ENCODE measurements at places on chromosomes 16 and 17.

DNA sequence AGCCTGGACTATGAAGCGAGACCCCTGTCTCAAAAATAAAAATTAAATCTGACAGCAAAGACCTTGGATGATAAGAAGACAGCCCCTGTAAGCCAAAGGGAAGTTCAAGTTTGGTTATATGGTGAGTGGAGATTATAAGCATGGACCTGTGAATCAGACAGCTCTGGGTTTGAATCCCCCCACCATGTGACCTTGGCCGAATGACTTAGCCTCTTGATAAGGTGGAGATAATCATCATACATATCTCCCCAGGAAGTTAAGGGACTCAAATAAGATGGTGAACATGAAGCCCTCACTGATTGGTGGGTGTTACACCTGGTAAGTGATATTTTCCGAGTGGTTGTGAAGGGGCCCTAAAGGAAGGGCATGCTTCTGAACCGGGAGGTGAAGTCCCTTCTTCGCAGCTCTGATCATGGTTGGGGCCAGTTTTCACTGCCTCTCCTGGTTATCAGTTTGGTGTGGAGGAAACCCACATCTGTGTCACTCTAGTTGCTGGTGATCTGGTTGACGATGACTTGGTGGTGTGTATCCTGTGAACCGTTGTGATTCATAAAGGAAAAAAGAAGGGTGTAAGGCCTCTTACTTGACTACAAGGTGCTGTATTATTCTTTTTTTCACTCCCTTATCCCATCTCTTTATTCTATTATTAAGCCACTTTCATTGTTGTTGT lies 61.7 kb upstream of the CLEC18A start:
- DNase-seq: no peak

DNA sequence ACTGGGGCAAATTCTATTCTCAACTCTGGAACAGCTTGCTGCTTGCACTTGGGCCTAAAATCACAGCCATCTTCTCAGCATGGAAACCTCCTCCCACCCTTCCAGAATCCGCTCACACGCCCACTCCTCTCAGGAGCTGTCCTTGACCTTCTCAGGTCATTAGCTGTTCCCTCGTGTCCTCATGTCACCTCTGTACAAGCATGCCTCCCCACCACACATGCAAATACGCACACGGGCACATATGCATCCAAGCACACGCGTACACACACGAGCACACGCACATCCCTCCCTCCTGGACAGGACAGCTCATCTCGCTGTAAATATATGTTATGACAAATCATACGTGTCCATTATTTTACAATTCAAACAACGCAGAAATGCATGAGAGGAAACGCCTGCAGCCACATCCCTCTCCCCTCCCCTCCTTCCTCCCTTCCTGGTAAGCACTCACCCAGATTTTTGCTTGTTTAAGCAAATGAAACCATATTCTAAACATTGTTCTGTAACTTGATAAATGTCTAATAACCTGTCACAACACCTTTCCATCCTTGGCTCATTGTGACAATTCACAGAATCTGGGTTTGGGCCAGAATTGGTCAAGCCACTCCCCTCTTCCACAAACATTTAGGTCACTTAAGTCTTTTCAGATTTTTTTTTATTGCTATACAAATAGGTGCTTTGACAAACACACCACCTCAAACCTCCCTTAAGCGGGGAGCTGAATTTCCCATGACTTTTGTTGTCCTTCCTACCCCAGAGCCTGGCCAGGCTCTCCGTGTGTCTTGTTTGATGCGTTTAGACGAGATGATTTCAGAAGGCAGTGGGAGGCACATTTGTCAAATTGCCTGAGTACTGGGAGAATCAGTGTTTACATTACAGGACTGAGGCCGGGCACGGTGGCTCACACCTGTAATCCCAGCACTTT lies 41.7 kb downstream of the DNAH17 start:
- DNase-seq: no peak

GRCh38 chr16:69833357-69834282 lies 71.5 kb downstream of the WWP2 start:
- DNase-seq: no peak

GRCh38 chr17:47989159-47989558 lies 18.2 kb downstream of the CDK5RAP3 start:
- DNase-seq: no peak

DNA sequence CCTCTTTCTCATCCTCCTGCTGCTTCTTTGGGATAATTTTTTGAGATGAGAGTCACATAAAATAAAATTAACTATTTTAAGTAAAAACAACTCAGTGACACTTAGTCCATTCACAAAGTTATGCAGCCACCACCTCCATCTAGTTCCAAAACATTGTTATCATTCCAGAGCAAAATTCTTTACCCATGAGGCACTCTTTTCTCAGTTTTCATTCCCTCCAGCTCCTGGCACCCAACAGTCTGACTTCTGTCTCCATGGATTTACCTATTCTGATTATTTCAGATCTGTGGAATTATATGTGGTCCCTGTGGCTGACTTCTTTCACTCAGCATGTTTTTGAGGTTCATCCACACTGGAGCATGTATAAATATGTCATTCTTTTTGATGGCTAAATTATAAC lies 239.9 kb upstream of the DYNLRB2 start:
- no peak for DNase-seq

- no peak for DNase-seq
Observed at GRCh38 chr16:11605891-11606290, 19.2 kb upstream of the LITAF start.

GRCh38 chr17:49925921-49926320 lies 43.1 kb upstream of the DLX4 start:
- DNase-seq: no peak

GRCh38 chr16:5069048-5069447 lies 2.6 kb upstream of the ALG1 start:
- no peak for DNase-seq

DNA sequence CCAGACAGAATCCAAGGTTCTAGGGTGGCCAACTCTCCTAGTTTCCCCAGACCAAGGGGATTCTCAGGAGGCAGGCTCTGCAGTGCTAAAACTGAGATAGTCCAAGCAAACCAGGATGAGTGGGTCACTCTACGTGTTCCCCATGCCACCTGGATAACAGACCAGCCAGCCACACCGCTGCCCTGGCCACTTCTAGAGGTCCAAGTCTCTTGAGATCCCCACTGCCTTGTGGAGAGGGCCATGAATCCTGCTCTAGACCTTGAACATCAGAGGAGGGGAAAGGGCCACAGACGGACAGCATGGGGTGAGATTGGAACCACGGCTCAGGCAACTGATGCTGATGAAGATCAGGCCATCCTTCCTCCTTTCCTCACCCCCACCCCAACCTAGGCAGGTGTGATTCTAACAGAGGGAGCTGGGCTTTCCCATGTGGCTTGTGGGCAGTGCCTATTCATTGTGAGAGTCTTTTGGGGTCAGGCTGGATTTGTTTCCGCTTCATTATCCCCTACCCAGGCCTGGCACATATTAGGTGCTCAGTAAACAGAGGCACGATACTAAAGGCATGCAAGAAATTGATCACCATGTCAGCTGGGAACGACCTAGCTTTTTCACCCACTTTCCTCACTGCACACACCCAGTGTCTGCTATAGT lies 16.8 kb upstream of the TVP23A start:
- no peak for DNase-seq

DNA sequence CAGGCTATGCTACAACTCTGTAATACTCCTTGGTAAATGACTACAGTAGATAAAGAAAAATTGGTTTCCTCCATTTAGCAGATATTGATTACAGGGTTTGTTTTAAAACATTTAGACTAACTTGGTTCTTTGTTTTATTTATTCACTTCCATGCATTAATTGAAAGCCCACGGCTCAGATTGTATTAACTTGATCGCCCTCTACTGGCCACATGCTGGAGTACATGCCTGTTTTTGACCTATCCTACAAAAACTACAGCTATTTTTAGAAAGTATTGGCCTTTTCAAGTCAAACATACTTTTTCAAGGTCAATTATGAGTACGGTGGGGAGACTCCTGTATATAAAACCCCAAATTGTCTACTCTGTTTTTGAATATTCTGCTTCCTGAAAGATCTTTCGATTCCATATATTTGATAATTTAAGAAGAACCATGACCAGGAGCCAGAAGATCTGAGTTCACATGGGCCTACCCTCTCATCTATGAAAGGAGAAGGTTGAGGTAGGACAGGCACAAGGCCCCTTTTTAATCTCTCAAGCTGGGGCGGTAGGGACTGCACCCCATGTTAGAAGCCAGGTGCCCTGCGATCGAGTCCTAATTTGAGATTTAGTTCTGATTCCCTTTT lies 51.8 kb downstream of the CA10 start:
- peak; percentile 7 for DNase-seq

DNA sequence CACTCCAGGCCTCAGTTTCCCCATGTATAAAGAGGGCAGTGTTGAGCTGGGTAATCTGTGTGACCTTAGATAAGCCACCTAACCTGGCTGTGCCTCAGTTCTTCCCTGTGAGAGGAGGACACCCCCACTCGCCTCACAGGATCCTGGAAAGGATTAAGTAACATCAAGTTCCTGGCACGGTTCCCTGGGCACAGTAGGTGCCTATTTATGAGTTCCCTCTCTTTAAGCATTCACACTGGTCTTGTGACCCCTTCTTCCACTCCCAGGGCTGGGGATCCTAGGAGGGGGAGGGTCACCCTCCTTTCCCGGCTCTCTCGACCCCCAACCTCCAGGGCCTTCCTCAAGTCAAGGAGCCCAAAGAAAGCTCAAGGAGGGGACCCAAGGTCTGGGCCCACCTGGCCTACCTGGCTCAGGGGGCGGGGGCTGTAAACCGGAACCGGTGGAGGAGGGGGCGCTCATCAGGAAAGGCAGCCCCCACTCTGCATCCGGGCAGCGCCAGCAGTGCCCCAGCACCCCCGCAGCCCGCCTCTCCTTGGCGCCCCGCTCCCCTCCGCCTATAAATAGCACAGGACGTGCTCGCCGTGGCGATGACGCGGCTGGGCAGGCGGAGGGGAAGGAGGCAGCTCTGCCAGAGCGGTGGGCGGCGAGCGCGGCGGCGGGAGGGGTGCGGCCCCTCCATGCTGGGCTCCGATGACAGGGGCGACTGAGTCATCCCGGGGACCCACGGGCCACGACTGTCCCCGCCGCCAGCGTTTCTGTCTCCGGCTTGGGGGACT lies 9.4 kb downstream of the RPL19 start:
- peak; percentile 66 for DNase-seq

DNA sequence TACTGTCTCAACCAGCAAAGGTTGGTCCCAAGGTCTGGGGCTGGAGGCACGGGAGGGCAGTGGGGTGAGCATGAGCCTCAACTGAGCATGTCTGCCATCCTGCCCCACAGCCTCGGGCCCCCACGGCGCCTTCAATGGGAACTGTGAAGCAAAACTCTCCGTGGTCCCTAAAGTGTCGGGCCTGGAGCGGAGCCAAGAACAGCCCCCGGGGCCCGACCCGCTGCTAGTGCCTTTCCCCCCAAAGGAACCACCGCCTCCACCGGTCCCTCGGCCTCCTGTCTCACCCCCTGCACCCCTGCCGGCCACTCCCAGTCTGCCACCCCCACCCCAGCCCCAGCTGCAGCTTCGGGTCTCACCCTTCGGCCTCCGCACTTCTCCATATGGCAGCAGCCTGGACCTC lies 4.2 kb downstream of the FBRS start:
- DNase-seq: no peak

- DNase-seq: no peak
Observed at GRCh38 chr16:66188917-66189725, 177.4 kb upstream of the CDH5 start.

- DNase-seq: no peak
Observed at GRCh38 chr16:27851586-27851985, 211.9 kb downstream of the GSG1L start.

GRCh38 chr16:17386229-17386628 lies 84.5 kb downstream of the XYLT1 start:
- no peak for DNase-seq

DNA sequence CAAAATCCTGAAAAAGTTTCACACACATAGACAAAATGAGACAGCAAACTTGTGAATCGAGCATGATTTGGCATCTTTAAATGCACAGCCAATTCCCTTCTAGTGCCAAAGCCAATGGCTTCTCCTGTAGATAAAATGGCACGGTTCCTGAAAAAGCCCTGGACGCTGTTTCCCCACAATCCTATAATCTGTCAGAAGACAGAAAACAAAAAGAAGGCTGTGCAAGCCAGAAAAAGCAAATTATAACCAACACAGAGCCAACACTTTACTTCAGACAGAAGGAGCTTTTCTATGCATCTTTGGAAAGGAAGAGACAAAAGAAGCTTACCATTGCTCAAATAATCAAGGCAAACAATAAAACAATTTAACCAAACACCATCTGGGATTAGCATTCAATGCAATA lies 23.8 kb downstream of the FAM222B start:
- no peak for DNase-seq

DNA sequence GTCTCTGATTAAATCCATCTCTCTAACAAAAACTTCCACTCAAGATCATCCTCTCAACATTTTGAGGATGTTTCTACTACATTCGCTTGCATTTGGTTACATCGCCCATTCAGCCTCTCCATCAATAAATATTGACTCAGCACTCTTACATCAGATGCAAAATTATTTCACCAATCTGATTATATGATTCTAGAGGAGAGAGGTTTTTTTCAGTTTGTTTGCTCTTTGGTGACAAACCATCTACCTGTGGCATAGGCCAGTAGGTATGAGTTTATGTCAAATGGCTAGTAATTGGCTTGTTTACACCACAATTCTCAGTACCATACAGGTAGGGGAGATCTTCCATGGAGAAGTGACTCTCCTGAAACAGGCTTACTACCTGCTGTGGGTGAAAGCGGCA lies 52.3 kb downstream of the TOX3 start:
- no peak for DNase-seq

DNA sequence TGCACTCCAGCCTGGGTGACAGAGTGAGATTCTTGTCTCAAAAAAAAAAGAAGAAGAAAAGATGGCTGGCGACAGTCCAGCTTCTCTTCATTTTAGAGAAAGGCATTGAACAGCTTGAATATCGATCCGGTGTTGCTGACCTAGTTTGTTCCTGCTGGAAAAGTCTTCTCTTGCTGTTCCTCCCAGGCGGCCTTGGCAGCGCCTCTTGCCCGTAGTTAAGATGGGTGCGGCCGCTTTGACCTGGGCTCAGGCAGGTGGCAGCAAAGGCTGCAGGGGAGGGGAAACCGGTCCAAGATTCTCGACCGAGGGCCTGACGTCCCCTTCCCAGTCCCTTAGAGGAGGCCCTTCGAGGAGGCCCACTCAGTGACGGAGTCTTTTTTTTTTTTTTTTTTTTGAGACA lies 3.8 kb upstream of the ZNF764 start:
- DNase-seq: no peak

DNA sequence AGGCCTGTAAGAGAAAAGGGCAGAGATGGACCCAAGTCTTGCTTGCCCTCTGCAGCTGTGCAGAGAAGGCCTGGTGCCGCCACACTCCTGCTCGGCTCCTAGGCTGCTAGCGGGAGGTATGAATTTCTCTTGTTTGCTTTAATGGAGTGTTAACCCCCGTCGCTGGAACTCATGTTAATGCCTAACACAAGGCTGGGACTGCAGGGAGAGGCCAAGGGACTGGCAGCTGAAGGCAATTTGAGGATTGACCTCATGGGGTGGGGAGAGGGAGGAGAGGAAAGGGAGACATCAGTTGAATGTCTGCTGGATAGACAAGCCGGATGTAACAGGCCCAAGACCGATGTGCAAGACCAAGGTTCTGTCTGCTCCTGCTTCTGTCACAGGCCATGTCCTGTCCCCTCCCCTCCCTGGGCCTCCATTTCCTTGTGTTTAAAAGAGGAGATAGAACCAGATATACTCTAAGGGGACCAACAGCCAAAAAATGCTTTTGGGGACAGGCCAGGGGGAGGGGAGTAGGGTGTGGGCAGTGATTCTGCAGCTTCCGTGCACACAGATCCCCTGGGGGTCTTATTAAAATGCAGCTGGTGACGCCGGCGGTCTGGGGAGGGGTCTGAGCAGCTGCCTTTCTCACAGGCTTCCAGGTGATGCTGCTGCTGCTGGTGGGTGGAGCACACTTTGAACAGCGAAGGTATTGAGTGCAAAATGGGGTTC lies 46.7 kb upstream of the TBX2 start:
- no peak for DNase-seq
